Stimulated activated CD8-positive, alpha-beta memory T cell treated with anti-CD3 and anti-CD28 coated beads, Interleukin-15, amount 100 ng/mL, for 1 hour (primary cell): ENCODE measurements at places on chromosomes 5 and 9.

- DNase-seq: no peak
Measured at GRCh38 chr9:113817171-113817570, 58.9 kb upstream of the ZNF618 start.

DNA sequence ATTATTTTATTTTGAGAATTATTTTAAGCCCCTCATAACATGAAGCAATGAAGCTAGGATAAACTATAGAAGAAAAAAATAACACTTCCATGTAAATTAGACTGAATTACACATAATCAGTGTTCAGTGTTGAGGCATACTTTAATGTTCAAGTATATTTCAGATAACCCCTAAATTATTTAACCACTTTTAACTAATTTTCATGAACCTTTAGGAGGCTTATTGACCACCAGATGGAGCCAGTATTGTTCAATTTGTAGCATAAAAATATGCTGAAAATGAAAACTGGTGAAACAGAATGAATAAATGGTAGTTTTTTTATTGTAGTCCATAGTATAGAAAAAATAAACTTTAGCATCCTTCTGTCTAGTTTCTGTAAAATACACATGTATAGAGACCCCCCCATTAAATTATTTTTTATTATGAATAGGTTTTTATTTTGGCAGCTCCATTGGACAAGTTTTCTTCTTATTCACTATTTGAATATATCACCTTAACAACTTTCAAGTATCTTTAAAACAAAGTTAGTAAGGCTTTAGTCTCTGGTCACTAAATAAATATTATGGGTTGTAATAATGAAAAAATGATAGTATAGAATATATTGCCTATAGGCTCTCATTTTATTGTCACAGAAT is 190.1 kb downstream of the CWC27 start:
- no peak for DNase-seq

DNA sequence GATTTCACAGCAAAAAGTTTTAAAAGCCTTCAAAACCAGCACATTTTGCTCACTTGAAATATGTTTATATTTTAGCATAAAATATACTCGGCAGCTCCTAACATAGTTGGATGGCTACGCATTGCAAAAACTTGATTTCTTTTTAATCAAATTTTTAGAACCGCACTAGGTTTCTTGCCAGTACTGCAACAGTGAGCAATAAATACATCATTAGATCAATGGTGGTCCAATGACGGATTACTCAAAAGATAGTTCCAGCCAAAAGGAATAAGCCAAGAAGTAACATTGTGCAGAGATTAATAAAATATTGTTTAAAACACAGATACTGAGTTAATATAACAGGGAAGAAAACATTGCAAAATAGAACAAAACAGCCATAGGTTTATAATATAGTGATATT is 5.5 kb downstream of the MARCHF3 start:
- DNase-seq: no peak

GRCh38 chr5:73626814-73627313 is 868 bp downstream of the ARHGEF28 start:
- DNase-seq: no peak

DNA sequence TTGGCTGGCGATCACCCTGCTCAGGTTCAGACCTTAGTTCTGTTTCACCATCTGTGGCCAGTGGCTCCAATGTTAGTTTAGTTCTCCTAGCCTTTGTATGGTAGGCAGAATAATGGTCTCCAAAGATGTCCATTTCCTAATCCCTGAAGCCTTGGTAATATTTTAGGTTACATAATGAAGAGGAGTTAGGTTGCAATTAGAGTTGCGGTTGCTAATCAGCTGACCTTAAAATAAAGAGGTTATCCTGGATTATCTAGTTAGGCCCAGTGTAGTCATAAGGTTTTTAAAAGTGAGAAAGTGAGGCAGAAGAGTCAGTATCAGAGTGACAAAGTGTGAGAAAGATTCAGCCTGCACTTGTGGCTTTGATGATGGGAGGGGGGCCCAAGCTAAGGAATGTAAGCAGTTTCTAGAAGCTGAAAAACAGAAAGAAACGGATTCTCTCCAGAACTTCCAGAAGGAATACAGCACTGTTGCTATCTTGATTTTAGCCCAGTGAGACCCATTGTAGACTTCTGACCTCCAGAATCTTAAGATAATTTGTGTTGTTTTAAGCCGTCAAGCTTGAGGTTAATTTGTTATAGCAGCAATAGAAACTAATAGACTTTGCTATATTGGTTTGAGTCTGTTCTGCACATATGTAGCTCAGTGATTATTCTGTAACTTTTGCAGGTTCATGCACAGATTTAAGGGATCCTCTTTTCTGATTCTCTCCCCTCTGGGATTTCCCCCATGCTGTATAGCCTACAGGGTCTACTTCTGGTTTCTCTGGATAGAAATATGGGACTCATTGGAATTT is 21.6 kb downstream of the LNPEP start:
- DNase-seq: no peak

GRCh38 chr9:1747417-1747967 is 267.7 kb upstream of the SMARCA2 start:
- no peak for DNase-seq

DNA sequence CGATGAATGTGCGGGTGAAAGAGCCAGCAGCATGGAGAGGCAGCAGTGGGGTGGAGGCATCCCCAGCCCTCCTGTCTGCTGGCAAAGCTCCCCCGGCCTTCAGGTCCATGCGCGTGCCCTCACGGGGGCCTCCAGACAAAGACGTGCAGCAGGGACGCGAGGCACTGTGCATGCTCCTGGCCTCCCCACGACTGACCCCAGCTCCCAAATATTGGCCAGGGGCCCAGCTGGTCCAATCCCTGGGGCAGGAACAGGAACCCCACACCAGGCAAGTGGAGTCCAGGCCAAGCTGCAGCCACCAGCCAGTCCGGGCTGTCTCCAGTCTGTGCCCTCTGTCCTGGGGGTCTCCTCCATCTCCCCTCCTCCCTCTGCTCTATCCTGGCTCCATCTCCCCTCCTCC is 33.5 kb upstream of the LRRC14B start:
- no peak for DNase-seq

- DNase-seq: no peak
Measured at GRCh38 chr9:134024214-134024792, 978 bp upstream of the BRD3OS start.

- no peak for DNase-seq
Measured at GRCh38 chr5:891837-892393, 686 bp downstream of the BRD9 start.

DNA sequence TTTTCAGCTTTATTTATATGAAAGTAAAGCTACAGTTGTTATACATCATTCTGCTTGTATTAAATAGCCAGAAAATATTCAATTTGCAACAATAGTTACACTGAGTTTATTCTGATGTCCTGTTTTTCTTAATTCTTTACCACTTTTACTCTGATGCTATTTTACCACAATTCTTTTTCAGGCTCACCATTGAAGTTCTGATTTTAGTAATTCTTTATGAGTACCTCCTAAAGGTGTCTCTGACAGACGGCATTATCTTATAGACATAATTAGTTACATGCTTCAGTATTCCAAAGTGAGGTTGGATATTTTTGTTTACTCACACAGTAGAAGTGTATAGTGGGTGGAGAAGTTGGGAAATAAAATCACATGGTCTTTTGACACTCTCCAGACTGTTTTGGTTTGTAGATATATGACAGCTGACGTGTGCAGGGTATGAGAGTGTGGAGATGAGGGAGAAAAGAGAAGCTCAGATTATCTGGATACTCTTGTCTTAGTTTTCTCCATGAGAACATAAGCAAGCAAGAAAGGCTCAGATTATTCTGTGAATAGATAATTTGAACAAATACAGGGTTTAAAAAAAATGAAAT is 97.4 kb downstream of the FBXO4 start:
- no peak for DNase-seq

DNA sequence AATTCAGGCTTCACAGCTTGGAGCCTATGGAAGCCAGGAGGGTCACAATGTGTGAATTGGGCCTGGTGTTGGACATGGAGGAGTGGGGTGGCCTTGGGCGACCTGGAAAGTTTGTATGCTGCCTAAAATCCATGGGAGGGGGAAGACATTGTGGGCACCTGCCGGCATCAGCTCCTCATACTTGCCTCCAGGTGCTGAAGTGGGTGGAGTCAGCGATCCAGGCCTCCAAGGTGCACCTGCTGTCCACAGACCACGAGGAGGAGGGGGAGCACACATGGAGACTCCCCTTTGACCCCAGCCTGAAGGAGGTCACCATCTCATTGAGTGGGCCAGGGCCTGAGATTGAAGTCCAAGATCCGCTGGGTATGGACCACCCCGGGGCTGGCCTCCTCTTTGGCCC is 29.1 kb downstream of the HMCN2 start:
- no peak for DNase-seq

DNA sequence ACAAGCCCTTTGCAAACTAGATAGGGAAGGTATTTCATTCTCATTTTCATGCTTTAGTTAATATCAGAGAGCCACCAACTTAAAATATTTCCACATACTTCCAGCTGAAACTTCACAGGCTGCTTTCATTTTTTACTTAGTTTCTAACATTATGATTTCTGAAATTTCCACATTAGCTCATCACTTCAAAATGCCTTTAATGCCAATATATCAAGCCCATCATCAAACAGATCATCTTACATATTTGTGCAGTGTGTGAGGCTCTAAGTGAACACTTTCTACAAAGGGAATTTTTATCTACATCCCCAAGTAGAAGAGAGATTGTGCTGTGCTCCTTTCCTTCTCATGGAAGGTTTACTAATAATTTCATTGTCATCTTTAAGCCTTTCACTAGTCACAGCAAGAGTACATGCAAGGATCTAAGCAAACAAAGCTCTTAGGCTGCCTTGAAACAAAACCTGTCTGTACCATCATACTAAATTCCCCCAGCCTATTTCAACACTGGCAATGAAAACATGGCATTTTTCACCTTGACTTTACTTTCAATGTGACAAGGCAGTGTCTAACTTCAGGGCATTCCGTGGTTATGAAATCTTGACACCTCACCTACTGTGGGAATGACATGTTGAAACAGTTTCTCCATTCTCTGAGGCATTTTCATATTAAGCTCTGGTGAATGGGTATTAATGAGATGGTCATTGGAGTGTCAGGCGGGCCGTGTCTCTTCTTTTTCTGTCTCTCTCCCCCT is 45.4 kb downstream of the PPP2R2B start:
- no peak for DNase-seq

DNA sequence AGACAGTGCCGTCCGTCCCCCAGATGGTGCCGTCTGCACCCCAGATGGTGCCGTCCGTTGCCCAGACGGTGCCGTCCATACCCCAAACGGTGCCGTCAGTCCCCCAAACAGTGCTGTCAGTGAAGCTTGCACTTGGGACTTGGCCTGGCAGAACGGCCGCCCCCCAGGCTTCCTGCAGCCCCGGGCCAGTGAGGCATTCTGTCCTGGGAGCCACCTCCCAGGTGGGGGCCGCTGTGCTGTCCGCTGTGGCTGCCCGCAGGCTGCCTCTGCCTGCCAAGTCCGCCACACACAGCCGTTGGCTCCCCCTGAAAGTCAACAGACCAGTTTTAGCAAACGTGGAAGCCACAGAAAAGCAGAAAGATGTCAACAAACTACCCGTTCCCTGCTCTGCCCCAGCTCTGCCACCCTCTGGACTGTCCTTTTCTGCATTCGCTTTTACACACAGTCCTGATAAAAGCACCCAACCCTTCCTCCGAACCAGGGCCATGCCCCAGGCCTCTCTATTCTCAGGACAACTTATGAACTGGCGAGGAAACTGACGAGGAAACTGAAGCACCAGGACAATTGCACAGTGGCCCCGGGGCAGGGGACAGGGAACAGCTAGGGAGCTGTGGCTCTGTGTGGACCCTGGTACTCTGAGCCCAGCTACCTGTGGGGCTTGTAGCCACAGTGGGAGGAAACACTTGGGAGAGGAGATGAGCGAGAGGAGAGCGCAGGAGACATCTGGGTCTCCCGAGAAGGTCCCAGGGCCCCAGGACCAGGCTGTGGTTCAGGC is 39.6 kb upstream of the RXRA start:
- DNase-seq: no peak

- no peak for DNase-seq
Measured at GRCh38 chr9:114588210-114588609, 641 bp downstream of the ATP6V1G1 start.

DNA sequence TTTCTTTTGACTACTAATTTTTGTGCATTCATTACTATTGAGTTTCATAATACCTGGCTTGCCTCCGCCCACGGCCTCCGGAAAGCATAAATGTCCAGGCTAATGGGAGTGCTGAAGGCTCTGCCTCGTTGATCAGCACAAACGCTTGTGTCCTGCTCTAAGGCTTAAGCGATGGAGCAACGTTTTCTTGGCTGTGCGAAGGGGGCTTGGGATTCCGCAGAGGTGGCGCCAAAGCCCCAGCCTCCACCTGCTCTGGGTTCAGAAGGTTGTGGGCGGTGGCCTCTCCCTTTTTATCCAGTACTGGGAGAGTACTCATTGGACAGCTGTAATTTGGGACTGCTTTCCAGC is 19.7 kb downstream of the ANXA2R start:
- no peak for DNase-seq

DNA sequence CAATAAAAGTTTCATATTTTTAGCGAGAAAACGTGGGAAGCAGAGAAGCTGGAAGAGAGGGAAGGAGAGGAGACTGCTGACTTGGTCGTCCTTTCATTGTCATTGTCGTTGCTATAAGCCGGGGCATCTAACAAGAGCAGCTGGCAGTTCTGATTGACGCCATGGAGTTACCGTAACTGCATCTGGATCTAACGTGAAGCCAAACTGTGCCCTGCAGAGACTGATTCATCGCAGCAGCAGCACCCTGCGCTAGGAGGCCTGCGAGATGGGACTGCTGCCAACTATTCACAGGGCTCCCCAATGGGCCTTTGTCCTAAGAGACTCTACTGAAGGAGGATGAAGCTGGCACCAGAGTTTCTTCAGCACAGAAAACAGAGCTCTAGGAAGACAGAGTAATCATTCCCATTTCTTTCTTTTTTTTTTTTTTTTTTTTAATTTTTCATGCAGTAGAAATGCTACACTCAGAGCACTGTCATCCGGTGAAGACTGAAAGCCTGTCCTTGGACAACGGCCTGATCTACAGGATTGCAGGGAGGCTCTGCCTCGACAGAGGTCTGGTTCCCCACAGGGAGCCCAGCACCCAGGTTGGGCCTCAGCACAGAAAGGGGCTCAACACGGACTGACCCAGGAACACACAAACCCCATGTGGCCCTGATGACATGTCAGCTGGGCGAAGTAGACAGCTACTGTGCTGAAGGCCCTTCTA is 47.8 kb downstream of the RETREG1 start:
- no peak for DNase-seq

DNA sequence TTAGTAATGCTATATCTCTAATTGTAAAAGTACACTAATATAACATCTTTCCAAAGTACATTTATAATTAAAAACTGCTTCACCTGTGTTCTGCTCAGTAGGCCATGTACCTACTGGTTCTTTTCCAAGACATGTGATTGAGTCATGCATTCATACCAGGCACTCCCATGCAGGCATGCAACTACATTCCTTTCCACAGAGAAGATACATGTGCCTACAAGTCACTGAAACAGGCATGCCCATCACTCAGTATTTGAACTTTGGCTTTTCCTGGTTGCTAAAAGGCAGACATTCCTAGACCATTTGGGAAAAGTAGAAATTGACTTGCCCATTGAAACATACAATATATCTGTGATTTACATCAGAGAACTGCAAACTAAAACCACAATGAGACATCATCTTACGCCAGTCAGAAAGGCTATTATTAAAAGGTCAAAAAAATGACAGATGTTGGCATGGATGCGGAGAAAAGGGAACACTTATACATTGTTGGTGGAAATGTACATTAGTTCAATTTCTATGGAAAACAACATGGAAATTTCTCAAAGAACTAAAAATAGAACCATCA is 148.3 kb upstream of the MOCS2 start:
- no peak for DNase-seq
